ENCODE measurements at places on chromosomes 12 and 14.
A peak's percentile ranks its signal among the peaks of the same experiment; 100 is the strongest.

DNA sequence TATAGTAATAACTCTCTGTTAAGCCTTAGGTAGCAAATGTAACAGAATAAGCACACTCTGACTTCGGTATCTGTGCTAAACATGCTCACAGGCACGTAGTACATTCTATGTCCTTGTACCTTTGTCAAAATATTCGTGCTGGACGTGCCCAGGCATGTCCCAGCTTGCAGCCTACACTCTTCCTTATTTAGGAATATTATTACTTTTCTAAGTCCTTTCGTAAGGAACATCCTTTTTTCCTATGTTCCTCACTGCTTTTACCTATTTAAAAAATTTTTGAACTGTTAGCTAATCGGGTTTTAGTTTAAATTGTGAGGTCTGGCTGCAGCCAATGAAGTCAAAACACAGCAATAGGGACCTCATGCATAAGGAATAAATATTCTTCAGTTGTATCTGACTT is 24.1 kb upstream of the UBC start:
- DNase-seq = no peak

DNA sequence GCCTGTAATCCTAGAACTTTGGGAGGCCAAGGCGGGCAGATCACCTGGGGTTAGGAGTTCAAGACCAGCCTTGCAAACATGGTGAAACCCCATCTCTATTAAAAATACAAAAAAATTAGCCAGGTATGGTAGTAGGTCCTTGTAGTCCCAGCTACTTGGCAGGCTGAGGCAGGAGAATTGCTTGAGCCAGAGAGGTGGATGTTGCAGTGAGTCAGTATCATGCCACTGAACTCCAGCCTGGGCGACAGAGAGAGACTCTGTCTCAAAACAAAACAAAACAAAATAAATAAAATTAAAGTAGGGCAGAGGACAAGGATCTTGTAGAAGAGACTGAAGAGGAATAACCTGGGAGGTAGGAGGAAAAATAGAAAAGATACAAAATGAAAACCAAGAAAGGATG is 45.5 kb upstream of the GUCY2C start:
- DNase-seq = no peak

GRCh38 chr14:90569201-90569600 is 172.4 kb downstream of the CALM1 start:
- DNase-seq = no peak

DNA sequence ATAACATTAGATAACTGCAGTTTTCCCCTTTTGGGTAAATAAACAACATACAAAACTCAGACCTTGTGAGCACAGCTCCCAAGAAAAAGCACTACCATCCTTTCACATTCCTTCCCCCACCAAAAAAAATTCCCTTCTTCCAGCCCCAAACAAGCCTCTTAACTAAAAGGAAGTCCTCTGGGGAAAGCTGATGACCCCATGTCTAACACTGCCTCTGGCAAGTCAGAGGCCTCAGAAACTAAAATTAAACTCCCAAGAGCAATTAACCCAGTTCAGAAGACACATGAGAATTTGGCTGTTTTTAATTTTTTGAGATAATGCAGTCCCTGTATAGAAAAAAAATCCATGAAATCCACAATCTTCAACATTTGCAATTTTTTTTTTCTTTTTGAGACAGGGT is 127.7 kb downstream of the SPTSSA start:
- no peak for DNase-seq

GRCh38 chr12:131135311-131135785 is 181.6 kb downstream of the ADGRD1 start:
- no peak for DNase-seq

DNA sequence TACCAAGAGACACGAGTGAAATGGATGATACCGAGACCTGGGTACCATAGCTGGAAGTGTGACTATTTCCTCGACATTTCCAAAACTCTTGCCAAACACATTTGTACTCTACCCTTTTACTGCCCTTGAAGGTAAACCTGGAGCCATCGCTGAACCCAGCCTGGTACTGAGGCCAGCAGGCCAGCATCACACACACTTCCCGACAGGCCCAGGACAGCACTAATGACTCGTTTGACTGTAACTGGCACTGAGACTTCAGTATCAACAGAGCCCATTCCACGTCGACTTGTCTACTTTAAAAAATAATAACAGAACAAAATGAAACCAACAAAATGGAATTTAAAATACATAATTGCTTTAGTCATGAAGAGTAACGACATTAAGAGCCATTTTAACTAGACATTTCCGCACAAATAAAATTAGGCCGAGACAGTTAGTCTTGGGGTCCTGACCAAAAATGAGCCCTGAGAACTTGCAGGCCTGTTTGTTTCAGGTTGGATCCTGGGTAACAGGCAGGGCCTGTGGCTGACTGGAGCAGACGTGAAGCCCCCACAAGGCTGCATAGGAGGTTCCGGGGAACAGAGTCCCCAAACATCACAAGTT is 94.3 kb downstream of the RIMBP2 start:
- no peak for DNase-seq

- no peak for DNase-seq
Observed at GRCh38 chr12:93335603-93336162, 42.0 kb upstream of the NUDT4 start.

DNA sequence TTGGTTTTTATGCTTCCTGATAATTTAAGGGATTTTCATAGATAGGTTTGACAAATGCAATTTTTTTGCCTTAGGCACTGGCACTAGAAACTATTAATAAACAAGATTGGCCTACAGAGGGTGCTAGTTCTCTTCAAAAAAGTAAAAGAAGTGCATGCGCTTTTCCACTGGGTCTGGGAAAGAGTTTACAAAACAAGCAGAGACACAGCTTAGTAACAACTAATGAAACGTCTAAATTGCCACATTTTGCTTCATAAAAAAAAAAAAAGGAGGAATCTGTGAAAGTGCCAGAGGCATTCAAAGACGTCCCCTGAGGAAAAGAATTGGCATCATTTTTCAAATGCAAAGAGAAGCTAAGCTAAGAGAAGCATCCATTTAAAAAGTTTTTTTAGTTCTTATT is 58.3 kb upstream of the EEA1 start:
- DNase-seq = peak; percentile 56

GRCh38 chr12:55636853-55637252 is at the start of gene OR10P1:
Gene OR10P1, plus strand, starts transcription at chr12:55636892. Its CDS starts 0 bp downstream, at chr12:55636892.
- DNase-seq = no peak

DNA sequence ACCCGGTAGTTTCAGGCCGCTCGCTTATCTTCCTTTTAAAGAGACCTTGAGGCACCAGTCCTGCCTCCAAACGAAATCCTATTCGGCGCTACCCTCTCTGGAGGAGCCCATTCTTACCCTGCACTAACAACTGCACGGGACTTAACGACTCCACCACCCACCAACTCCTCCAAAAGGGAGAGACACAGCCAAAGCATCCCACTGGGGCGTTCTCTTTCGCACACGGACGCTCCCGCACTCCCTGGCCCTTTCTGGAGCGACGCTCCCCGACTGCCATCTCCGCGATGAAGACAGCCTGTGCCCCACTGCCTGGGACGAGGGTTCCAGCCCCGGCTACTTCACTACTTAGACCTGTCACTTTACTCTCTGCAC is 650 bp downstream of the GALC start:
- DNase-seq = no peak

GRCh38 chr12:64450711-64451486 is 1.0 kb upstream of the TBK1 start:
- DNase-seq = no peak

DNA sequence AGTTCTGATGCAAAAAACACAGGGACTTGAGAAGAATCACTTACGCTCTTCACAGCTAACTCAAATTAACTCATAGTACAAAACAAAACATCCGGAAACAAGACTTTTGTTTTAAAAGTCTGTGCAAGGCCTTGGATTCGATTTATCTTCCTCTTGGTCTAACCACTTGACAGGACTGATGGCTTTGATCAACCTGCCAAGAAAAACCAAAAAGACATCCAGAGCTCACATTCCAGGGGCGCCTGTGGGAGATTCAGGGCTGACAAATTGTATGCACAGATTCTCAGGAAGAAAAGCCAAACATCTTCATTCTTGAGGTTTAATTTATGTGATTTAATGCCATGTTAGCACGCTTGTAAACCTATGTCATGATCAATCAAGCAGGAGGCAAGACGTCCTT is 129.1 kb upstream of the TMCC3 start:
- no peak for DNase-seq

DNA sequence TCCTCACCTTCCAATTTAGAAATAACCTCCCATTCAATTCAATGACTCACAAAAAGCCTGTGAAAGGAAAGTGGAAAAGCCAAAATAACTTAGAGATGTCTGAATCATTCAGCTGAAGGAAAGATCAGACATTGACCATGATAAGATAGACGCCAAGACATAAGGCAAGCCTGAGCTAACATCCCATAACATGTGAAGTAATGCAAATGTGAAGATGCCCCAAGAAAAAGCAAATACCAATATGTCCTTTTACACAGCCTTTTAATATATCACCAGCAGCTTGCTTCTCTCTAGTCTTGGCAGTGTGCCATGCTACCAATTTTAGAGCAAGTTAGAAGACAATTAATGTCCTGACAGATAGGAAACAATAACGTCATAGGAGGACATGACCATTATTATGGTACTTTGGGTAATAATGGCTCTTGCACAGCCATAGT is 2.4 kb upstream of the NUMB start:
- DNase-seq = no peak

- DNase-seq = no peak
Observed at GRCh38 chr14:102538602-102539543, 29.3 kb upstream of the ANKRD9 start.

GRCh38 chr14:92105073-92105892 is 1.1 kb downstream of the ATXN3 start:
- no peak for DNase-seq

GRCh38 chr12:4909734-4910501 is at the start of gene KCNA1:
Gene KCNA1, plus strand, starts transcription at chr12:4909905. Its CDS starts 1,474 bp downstream, at chr12:4911379.
- no peak for DNase-seq

Measured in HFF-Myc (cell line).